ENCODE measurements at places on chromosomes 2 and 18.
A peak's percentile ranks its signal among the peaks of the same experiment; 100 is the strongest.

DNA sequence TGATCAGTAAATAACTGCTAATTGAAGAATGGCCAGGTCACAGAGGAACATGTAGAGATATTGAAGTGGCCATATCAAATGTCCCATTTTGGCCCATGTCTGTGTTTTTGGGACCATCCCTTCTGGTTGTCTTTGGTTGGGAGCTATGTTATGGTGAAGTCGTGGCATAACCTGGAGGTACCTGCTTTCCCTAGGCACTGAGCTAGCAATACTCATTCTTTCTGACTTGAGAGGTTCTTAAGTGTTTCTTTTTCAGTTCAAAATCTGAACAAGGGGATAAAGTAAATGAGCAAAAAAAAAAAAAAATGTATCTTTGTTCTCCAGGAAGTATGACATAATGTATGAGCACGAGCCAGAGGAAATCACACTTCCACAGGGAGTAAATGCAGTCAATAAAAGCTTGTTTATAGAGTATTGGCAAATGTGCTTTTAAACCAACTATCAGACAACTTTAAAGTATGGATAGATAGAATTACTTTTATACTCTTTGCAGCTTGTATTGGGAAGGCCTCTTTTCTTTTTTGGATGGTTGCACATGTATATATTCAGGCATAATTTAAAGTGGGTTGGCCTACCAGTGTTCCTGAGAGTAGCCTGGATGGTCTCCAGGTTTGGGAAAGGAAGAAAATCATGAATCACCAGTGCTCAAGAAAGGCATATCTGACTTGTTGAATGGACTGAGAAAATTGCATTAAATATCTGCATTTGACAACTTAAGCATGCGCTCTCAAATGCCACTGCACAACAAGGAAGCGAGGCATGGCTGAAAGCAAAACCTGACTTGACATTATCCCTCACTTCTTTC, 125.0 kb downstream of the SPHKAP start:
- DNase-seq, result no peak

- no peak for DNase-seq
These were observed 5.2 kb upstream of the FHL2 start for GRCh38 chr2:105403783-105404698.

DNA sequence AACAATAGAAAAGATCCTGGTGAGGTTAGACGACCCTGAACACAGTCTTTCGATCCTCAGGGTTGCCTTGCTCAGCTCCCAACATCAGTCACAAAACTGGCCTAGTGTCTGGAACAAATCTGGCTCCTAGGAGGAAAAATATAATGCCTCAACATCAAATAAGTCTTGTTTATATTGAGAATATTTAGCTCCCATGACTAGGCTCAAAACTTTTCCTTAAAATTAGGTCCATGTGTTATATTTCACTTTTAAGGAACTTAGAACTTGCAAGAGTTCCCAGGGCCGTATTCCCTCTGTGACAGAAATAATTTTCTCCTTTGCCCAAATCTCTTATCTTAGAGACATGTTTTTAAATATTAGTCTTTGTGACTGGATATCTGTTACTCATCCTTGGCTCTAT, 819.7 kb upstream of the ZEB2 start:
- DNase-seq, result no peak

DNA sequence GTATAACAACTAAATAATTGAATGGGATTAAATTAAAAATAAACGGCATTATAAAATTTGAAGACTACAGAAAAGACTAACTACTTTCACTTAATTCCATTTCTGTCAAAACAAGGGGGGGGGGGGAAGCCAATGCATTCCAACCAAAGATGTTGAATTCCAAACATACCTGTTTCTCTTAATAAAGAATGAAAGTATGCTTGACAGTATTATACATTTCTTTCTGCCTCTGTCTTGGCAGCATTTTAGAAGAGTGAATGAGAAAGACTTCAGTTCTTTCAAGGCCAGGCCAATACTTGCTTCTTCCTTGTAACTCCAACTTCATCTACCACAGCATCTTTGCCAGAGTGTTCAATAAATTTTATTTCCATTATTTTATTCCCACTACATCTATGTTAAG, 65.9 kb downstream of the PDE11A start:
- DNase-seq, result no peak

- DNase-seq, result no peak
These were observed 2.9 kb downstream of the MXD1 start for GRCh38 chr2:69917852-69918251.

DNA sequence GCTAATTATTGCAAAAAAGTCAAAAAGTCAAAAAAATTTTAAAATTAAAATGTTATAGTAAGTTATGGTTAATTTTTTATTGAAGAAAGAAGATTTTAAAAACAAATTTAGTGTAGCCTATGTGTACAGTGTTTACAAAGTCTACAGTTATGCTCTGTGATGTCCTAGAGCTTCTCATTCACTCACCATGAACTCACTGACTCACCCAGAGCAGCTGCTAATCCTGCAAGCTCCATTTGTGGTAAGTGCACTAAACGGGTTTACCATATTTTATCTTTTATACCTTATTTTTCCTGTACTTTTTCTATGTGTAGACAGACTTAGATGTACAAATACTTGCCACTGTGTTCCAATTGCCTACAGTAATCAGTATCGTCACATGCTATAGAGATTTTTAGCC, 788.2 kb downstream of the DSC3 start:
- no peak for DNase-seq

DNA sequence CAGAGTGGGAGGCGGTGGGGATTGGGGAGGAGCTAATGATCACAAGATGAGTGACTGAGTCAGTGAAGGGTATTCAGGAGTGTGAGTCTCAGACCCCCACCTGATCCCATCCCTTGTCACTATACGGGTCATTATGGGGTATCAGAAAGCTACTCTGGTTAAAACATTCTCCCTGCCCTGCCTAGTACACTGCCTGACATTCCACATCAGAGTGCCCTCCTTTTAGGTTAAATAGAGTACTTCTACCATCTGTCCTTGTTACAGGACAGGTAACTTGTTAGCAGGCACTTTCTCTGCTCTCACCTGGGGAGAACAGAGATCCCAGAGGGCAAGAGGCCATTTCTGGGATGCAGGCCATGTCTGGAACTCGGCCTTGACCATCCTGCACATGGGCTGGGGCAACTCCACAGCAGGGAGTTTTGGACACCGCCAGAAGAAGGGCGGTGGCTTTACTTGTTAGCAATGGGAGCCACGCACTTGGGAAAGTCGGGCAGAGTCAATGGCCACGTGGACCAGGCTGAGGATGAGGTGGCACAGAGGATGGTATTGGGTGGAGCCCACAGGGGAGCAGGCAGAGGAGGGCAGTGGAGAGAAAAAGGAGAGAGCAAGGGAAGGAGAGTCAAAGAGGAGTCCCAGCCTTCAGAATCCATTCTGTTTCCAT, 98.5 kb downstream of the CELF4 start:
- no peak for DNase-seq

GRCh38 chr2:204967199-204967960, 422.1 kb downstream of the PARD3B start:
- DNase-seq, result peak; percentile 30
